ENCODE measurements at places on chromosomes 12 and 14. TPM values are rescaled to one million over a fixed set of nuclear protein-coding genes. Genes with fewer than 3 reads are reported as not detected.

GRCh38 chr12:21113266-21113665, 17.7 kb upstream of the SLCO1B1 start:
- no peaks in the 10 kb centered on the region for H3K4me1 ChIP-seq
- H3K36me3 ChIP-seq: no peaks in the 10 kb centered on the region
- H3K4me3 ChIP-seq: no peak overlapping the region
- H3K27ac ChIP-seq: no peak overlapping the region
- no peak for DNase-seq

GRCh38 chr14:65277027-65277426, 135.5 kb upstream of the FUT8 start:
- no peak overlapping the region for H3K4me3 ChIP-seq
- peaks cover 4% of the 10 kb centered on the region for H3K36me3 ChIP-seq

DNA sequence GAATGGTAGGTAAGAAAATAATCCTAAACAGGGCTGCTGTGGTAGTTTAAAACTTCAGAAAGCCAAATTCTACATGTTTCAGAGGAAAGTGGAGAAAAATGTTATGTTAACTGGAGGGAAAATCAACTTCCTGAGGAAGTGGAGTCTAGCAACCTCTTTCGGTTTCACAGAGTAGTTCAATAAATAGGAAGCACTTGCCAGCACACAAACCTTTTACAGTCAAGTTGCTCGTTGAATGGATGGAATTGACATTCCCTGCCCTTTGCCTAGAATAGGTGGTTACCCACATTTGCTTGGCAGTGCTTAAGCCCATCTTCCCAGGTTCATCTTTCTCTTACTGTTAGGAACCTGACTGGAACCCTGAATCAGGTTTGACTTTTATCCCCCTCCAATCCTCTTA, 15.9 kb downstream of the ANKRD13A start:
- no peak for DNase-seq
- H3K27ac ChIP-seq: peak overlapping the region; percentile 90
- peak overlapping the region; percentile 53 for H3K4me3 ChIP-seq
- peaks cover 44% of the 10 kb centered on the region for H3K4me1 ChIP-seq

GRCh38 chr14:103118018-103118662, 5.1 kb upstream of the TNFAIP2 start:
- DNase-seq: no peak
- no peak overlapping the region for H3K27ac ChIP-seq
- peaks cover 10% of the 10 kb centered on the region for H3K4me1 ChIP-seq
- no peak overlapping the region for H3K4me3 ChIP-seq
- H3K27me3 ChIP-seq: peaks cover 25% of the 10 kb centered on the region

DNA sequence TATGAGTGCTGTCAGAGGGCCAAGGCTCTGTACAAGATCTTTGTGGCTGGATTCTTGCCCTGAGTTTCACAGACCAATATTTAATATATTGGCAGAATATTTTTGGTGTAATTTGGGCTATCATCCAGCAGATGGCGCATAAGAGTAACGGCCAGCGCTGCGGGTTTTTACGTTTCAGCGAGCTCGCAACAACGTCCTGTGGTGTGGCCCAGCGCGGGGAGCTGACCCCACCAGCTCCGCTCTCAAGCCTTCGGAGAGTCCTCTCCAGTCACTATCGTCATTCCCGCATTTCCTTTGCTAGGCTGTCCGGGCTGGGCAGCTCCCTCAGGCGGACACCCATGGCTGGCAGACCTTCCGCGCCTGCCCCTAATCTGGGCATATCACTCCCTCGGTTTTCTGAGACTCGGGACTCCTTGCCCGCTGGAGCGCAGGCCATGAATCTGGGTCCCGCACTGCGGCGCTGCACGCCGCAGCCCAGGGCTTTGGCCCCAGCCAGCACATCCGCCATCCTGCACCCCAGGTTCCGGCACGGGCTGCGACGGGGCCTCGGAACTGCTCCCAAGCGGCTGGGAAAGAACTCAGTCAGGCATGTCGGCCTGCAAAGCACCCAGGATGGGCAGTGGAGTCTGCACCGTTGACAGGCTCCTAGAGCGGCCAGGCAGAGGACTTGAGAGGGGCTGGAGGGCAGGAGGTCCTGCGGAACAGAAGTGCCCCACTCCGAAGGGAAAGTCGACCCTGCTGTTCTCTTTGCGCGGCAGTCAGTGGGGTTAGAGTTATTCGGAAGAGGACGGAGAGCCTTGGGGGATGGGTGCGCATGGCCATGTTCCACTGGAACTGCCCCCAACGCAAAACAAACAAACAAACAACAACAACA, 18.4 kb downstream of the OLR1 start:
- H3K36me3 ChIP-seq: no peaks in the 10 kb centered on the region
- H3K4me1 ChIP-seq: peaks cover 5% of the 10 kb centered on the region
- peaks cover 44% of the 10 kb centered on the region for H3K27me3 ChIP-seq
- H3K4me3 ChIP-seq: peak overlapping the region; percentile 83

CLEC6A gene
- total RNA-seq: not detected

OLR1 gene
- not detected for total RNA-seq
